ENCODE measurements at places on chromosomes 2 and 18.

GRCh38 chr2:106137731-106138521 lies 56.2 kb downstream of the UXS1 start:
- no peak for DNase-seq

DNA sequence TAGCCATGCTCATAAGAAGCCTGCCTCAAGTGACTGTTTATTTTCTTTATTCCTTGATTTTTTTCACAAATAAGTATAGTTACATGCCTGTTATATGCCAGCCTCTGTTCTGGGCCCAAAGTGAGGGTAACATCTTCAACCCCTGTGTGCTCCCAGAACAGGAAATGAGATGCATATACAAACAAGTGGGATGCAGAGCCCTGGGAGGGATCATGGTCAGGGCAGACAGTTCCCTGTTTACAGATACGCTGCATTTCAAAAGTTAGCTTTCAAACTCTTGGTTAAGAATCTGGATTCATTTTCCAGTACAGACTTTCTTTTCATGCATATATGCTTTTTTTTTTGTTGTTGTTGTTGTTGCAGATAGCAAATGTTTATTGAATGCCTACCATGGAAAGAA lies 24.4 kb downstream of the GPR39 start:
- DNase-seq: no peak

GRCh38 chr2:160459538-160460332 lies 33.9 kb downstream of the RBMS1 start:
- no peak for DNase-seq

GRCh38 chr2:30321466-30321865 lies 90.1 kb downstream of the LBH start:
- no peak for DNase-seq

GRCh38 chr2:160931531-160931930 lies 228.7 kb upstream of the TANK start:
- no peak for DNase-seq

DNA sequence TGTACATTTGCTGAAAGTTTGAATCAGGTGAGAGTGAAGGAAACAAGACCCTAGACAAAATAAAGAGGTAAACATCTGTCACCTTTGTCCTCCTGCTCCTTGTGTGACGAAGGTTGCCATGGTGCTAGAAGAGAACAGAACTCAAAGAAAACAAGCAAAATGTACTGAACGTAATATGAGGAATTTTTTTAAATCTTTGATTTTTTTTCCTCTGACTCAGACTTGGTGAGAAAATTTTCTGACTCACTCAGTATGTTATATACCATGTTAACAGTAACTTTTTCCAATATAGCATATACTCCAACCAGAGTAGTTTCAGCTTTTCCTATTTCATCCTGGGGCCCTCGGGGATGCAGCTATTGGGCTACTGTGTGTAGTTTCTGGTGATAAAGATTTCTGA lies 2114.6 kb upstream of the PIK3C3 start:
- DNase-seq: no peak

DNA sequence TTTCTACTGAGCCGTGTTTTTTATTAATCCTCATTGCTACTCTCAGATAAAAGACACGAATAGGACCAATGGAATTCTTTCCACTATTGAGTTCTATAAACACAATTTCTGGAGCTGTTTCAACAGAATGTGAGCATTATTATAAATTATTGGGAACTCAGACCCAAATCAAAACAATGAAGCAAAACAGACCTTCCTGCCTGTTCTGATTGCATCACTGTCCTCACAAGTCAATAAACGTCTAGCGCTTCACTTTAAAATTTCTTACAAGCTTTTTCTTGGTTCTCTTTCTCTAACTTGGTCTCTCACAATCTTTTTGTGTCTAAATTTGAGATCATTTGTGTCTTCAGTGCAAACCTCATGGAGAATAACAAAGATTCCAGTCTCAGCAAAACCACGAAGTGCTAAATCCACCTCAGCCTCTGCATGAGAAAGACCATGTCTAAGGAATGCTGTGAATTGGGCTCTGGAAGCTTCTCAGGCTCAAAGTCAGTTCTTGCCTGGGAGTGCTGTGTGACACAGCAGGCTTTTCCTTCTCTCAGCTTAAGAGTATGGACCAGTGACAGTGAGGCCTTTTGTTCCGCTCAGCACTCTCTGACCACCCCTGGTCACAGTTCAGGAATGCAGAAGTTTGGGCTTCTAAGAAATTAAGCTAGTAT lies 22.8 kb downstream of the ARHGAP28 start:
- no peak for DNase-seq

DNA sequence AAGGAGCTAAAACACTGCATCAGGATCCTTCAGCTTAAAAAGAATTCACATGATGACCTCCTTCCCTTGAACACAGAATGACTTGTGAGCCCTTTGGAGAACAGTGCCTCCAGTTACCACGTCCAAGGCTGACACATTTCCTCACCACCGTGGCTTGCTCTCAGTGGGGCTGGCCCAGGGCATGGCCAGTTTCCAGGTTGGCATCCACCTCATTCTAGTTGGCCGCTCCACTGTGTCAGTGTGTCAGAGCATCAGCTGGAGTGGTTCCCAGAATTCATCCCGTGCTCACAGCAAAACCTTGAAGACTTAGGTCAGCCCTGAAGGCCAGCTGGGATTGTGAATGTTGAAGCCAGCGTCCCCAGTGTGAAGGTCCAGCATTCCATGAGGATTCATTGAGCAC lies 158.5 kb downstream of the INSIG2 start:
- DNase-seq: no peak

GRCh38 chr2:796141-796985 lies 119.2 kb upstream of the TMEM18 start:
- DNase-seq: no peak

DNA sequence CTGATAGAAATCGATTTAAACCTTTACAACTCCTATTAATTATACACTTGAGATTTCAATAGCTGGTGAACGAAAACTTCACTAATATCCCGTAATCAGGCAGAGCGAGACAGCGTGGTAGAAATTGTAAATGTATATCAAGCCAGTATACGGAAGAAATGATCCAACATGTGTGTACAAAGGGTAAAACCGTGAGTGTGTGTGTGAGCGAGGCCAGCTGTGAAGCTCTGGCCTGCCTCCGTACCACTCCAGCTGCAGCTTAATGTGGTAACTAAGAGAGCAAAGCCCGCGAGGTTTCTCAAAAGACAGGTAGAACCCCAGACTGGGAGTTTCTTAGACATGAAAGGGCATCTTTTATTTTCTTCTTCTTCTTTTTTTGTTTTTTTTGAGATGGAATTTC lies 52.3 kb upstream of the ZNF516 start:
- DNase-seq: no peak

DNA sequence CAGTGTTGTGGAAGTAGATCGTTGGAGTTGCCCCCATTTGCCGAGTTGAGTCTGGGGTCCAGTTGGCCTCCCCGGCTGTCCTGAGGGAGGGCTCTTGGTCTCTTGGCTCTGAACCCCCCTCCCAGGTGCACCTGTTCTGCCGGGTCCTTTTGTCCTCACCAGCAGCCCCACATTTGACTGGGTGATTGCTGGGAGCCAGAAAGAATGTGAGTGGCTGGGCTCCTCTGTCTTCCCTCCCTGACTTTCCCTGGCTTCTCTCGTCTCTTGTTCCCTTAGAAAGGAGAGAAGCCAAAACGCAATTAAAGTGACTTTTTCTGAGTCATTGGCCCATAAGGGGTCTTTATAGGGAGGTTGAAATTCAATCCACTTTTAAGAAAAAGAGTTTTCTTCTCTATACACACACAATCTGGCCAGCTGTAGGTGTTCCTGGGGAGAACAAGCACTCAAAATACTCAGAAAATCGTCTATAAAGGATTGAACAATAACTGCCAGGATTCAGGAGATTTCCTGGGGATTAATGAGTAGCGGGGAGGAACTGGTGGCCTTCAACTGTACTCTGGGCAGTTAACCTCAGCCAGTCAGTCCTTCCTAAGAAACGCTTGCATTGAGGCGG lies 131.0 kb downstream of the TMEM182 start:
- no peak for DNase-seq

GRCh38 chr2:120104772-120105171 lies 91.9 kb downstream of the EPB41L5 start:
- DNase-seq: no peak

DNA sequence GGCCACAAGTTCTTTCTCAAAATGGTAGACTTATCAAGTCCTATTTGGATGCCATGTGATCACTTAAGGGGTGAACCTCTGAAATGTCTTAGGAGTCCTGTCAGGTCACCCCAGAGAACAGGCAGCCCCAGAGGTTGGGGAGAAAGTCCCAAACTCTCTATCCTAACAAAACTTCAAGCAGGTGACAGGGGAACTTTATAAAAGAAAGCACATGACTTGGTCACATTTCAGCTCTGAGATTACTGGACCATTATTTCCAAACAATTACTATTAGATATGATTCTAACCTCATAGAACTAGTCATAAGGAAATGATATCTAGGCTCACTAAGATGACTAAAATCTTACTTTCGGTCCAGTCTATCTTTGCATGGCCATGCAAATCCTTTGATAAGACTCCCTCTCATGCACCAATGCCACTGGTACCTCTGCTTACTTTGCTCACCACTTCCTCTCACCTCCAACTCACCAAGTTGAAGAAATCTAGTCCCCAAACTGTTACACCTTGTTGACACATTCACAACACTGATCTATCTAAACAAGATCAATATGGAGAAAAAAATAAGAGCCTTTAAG lies 107.0 kb downstream of the GALNT14 start:
- DNase-seq: no peak

DNA sequence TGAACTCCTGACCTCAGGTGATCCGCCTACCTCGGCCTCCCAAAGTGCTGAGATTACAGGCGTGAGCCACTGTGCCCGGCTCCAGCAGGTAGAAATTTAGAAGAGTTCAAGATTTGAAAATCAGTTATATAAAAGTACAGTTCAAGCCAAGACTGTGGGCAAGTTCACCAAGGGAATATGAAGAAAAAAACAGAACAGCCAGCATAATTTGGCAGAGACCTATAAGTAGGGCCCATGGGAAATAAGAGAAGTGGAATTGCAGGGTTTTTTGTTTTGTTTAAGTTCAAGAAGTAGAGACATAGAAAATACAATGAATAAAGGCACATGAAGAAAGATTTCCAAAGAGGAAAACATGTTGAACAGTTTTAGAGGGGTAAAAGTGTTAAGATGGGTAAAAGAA lies 57.9 kb downstream of the BAZ2B start:
- no peak for DNase-seq

- no peak for DNase-seq
Measured at GRCh38 chr2:69847068-69847828, 17.8 kb downstream of the GMCL1 start.

DNA sequence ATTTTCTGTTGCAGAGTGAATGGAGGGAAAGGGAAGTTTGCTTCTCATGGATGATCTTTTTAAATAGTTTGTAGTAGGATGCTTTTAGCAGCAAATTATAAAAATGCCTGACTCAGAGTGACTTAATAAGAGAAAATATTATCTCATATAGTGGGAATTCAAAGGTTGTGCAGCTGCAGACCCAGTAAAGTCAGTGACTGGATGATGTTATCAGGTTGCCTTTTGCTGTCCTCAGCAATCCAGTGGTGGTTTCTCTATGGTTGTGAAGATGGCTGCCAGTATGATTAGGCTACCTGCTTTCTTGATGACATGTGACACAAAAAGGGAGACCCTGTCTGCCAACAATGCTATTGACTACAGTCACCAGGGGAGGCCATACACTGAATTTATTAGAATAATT lies 184.8 kb downstream of the DIS3L2 start:
- no peak for DNase-seq

DNA sequence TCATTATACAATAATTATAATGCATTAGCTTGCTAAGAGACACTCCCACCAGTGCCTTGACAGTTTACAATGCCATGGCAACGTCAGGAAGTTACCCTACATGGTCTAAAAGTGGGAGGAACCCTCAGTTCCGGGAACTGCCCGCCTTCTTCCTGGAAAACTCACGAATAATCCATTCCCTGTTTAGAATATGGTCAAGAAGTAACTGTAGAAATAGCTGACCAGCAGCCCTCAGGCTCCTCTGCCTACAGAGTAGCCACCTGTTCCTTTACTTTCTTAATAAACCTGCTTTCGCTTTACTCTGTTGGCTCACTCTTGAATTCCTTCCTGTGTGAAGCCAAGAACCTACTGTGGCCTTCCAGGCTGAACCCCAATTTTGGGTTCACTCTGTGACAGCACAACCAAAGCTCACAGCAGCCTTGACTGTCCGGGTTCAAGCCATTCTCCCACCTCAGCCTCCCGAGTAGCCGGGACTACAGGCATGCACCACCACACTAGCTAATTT lies 20.0 kb upstream of the PTPN2 start:
- DNase-seq: no peak

DNA sequence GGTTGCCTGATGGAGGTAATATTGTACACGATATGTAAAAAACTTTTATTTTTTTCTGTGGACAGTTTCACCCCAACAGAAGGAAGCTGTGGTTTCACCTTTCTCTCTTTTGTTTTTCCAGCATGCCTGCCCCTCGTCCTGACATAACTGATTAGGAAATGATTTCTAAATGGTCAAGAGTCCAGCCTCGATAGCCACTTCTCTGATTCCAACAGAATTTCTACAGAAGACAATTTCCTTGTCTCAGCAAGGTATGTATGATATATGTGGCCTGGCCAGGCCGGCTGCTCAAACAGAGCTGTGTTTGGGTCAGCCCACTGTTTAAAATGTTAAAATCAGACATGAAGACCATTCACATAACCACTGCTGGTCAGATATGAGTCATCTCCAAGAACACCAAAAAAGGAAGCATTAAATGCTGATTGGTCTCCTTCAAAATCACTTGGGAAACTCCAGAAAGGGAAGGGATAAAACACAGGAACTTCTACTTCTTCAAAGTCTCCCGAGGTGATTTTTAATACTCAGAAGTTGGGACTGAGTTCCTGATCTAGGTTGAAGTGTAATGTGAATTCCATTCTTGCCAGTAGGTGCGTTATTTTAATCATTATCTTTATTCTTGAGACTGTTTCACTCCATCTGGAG lies 22.3 kb downstream of the ATP8B1 start:
- no peak for DNase-seq

GRCh38 chr2:28413152-28413898 lies 20.7 kb downstream of the FOSL2 start:
- no peak for DNase-seq

GRCh38 chr2:143524559-143525401 lies 395.6 kb downstream of the ARHGAP15 start:
- no peak for DNase-seq

DNA sequence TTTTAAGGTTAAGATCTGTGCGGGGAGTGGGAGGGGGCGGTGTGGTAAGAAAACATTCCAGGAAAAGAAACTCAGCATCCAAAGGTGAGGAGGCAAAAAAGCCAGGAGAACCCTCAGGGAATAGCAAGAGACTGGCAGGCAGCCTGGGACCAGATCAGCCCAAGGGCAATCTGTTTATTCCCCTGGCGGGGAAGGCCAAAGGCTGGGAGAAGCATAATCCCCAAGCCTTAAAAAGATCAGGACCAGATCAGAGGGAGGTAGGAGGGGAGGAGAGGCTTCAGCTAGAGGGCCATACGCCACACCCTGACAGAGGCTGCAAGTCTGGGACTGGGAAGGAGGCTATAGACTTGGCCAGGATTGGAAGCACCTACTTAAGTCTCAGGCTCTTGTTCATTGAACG lies 163.0 kb upstream of the PXDN start:
- DNase-seq: no peak

DNA sequence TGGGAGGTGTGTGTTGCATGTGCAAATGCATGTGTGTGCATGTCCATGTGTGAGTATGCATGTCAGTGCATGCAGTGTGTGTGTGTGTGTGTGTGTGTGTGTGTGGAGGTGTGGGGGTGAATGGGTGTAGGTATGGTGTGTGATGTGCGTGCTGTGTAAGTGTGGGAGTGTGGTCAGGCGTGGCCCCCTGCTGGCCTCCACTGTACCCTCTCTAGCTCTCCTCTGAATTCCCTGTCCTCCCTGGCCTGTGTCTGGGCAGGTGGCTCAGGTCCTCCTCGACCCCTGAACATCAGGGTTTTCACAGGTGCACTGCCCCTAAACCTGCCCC lies 230.2 kb downstream of the CELF4 start:
- no peak for DNase-seq
